ENCODE measurements at places on chromosomes 1 and 21. TPM values are rescaled to one million over a fixed set of nuclear protein-coding genes. Genes with fewer than 3 reads are reported as not detected.

Gene PTPN14
- total RNA-seq = 34.1 TPM

DNA sequence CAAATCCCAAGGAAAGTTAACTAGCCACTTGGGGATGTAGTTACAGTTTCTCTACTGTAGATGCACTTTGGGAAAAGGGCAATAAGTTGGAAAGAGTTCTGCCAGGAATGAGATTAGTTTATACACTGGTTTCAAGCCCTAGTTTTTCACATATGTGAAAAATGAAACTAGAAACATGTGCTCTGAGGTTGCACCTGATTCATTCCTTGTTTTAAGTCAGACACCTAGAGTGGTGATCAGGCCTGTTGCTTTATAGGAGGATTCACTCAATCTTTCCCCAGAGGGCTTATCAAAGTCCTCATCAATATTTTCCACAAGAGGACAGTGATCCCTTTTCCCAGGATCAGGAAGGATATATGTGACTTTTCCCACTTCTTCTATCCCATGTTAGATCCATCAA is 515.9 kb upstream of the PKN2 start:
- no peak for DNase-seq

Gene PKP1
- 2.2 TPM for total RNA-seq

Gene CACNA1S
- total RNA-seq = 0.06 TPM

DNA sequence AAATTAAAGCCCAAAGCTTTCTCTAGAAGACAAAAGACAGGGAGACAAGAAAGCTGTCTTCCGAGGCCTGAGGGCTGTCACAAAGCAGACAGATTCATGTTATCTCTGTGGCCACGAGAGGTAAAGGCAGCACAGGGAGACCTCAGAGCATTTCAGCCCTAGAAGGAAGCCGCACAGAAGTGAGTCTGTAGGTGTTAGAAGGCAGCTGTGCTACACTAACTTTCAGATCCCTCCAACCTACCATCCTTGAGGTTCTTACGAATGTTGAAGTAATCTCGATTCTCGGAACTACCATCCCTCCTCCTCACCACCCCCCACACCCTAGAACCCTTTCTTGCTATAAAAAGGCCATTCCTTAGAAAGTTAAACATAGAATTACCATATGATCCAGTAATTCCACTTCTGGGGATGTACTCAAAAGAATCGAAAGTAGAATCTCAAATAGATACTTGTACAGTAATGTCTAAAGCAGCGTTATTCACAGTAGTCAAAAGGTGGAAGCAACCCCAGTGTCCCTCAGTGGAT is 21.5 kb upstream of the LYST start:
- DNase-seq = no peak

- no peak for DNase-seq
Observed at GRCh38 chr1:200969726-200970561, 53.6 kb downstream of the KIF21B start.

DNA sequence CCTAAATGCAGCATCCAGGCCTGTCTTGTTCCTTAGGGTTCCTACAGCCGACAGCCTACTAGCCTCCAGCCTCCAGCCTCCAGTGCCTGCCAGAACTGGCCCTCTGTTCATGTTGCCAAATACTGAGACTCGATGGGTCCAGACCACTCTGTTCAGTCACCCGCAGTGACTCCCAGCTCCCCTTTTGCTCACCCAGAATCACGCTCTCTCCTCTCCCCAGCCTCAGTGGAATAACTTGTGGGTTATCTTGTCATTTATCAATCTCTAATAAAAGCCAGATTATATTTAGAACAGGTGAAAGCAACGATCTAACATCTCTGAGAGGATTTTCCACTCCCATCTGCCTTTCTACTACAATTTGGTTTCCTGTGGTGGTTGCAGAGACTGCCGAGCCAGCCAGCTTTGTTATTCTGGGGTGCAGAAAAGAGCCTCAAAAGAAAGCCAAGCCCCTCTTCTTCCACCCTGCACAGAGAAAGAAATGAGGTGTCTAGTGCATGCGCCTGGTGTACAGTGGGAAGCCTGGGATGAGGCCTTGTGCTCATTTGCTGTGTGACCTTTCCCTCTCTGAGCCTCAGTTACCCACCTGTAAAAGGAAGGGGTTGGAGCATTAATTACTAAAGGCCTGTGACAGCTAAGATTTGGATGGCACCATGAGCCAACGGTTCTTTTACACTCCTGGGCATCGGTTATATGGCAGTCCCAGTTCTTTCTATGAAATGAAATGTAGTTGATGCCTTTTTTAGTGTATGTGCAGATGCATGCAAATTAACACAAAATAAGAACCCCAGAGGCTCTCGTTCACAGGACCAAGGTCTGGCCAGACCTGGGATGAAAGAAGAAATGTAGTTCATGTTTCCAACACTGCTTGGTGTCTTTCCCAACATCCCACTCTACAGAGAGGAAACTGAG is 42.9 kb upstream of the ID3 start:
- DNase-seq = no peak

GRCh38 chr1:216216305-216216704 is 206.9 kb downstream of the USH2A start:
- DNase-seq = no peak

GRCh38 chr1:82279241-82279640 is 478.5 kb downstream of the ADGRL2 start:
- no peak for DNase-seq

DNA sequence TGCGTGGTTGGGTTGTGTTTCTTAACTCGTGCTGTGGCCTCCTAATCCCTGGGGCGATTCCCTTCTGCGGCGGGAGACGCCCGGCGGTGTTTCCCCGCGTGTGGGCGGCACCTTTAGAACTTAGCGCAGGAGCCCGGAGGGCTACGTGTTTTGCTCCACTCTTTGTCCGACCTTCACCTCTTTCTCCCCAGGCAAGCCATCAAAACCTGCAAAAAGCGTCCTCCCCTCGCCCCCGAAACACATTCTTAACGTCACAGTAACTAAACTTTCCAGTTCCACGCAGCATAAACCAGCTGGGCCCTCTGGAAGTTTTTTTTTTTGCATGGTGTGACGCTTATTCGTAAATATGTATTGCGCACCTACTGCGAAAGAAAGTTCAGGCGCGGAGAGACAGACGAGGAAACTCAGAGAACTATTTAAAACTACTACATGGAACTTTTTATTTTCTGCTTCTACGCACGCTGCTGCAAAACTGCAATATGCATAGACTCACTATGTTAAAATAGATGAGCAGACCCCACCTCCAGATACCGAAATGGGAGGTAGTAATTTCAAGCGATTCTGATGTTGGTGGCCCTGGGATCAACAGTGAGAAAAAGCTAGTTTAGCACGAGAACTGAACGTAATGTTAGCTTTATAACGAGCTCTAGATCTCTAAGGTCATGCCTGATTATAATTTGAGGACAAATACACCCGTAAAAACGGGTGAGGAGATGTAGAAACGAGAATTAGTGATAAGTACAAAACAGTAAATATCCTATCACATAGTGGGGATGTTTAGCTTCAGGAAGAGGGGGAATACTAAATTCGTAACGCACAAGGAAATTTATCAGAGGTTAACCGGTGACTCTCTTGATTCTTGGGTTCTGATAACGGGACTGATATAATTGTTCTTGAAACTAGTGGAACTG is 920 bp downstream of the MTR start:
- DNase-seq = no peak

- DNase-seq = no peak
Observed at GRCh38 chr1:24463776-24464735, 38.6 kb upstream of the RCAN3 start.

GRCh38 chr1:8848663-8849386 is 29.7 kb downstream of the ENO1 start:
- DNase-seq = peak; percentile 94

GRCh38 chr1:199102239-199102638 is 463.4 kb downstream of the PTPRC start:
- DNase-seq = no peak

Gene ALG14
- total RNA-seq = 4.6 TPM

GRCh38 chr1:106554294-106554693 is 502.2 kb upstream of the PRMT6 start:
- DNase-seq = no peak

Gene CYP4A22
- not detected for total RNA-seq

DNA sequence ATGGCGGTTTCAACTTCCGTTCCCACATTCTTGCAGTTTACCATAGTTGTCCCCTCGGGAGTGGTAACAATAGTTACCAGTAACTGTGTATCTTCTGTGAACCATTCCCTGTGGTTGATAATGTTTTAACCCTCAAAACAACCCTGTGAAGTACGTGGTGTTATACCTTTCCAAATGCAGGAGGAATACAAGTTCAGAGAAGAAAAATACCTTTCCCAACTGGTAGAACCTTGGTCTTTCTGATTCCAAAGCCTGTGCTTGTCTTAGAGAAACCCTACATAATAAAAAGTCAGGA is 789 bp downstream of the BTF3L4 start:
- DNase-seq = no peak

DNA sequence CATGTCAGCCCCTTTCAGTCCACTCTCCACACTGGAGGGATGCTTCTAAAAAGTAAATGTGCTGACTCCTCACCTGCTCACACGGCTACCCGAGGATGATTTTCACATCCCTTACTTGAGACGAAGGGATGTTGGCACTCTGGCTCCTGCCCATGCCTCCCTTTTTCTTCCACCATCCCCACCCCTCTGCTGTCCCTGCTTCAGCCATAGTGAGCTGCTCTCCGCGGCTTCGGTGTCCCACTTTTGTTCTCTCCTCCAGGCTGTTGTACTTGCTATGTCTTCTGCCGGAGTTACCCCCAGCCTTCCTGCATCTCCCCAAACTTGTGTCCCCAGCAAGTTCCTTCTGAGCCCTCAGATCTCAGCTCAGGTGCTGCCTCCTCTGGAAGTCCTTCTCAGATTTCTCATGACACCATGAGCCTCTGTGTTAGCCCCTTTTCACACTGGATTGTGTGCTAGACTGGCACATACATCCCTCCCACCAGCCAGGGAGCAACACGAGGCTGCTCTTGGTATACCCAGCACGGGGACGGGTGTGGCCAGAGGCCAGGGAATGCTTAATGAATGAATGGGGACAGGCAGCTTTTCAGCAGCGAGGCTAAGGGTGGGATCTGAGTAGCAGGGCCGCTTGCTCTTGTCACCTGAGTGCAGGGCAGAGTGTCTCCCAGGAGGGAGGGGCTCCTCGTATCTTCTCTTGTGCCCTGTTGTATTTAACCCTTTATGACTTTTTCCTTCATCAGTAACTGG is 1.3 kb downstream of the ACOT11 start:
- no peak for DNase-seq

DNA sequence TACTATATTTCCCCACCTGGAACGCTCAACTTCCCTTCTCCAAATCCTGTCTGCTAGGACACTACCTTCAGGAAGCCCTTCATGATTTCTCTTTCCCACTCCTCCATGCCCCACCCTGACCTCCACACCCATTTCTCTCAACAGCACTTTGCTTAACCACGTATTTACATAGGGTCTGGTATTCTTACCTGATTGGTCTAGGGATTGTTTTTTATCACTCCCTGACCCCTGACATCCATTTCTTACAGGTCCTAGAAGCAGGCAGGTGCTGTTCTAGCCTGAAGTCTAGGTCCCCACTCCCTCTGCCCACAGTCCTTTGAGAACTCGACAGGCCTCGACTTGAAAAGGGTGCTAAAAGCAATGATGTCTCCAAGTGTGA is 47.5 kb downstream of the DMAP1 start:
- DNase-seq = no peak

DNA sequence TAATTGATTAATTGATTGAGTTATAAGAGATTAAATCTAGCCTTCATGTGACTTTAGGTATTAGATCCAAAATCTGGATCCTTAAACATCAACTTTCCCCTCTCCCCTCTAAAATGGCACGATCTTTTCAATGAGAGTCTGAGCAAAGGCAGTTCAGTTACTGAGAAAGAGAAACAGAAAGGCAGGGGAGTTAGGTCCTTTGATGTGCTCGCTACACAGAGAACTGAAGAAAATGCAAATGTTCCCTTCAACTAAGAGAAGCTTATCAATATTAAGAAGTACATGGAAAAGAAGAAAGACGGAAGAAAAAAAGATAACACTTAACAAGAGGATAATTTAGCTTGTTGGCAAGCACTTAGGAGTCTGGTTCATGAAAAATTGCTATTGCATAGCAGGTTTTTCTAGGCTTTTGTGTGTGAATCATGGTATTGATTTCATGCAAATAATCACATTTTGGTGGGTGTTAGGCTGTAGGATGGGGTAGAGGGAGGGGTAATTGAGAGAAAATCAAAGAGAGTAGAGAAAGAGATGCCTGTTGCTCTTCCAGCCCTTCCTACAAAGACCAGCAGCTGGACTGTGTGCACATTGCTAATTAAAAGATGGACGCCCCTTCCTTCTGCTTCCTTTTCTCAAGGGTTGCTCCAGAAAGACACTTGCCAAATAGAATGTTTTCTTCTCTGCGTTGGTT is 307.6 kb upstream of the PLXNA2 start:
- no peak for DNase-seq

DNA sequence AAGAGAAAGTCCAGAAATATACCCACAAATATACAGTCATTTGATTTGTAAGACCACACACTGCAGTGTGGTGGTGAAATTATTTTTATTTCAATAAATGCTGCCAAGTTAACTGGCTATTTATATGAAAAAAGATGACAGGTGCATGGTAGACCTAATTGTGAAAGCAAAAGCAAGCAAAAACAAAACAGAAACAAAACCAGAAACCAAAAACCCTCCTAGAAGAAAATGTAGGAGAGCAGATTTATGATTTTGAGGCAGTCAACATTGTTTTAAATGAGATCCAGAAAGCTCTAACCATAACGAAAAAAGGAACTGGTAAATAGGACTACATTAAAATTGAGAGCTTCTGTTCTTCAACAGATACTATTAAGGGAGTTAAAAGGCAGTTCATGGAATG is 303.6 kb downstream of the PRDM2 start:
- no peak for DNase-seq

DNA sequence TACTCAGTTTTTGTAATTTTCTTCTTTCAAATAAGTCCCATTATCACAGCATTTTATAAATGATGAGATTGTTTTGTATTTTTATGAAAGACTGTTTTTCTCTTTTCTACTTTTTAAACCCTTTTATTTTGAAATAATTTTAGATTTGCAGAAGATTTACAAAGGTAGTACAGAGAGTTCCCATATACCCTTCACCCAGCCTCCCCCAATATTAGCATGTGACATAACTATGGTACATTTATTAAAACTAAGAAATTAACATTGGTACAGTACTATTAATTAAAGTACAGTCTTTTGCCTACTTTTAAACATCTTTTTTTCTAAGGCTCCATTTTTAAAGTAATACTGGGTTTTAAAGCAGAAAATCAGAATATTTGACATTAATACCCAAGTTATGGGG is 35.6 kb upstream of the LAMC2 start:
- DNase-seq = no peak

Gene LCE1F
- not detected for total RNA-seq

Gene TMEM9
- 47.9 TPM for total RNA-seq

Gene AGBL4
- total RNA-seq = 2.1 TPM

Data from lower lobe of right lung (tissue), 2 donors.